ENCODE measurements at places on chromosomes 3 and 15.

DNA sequence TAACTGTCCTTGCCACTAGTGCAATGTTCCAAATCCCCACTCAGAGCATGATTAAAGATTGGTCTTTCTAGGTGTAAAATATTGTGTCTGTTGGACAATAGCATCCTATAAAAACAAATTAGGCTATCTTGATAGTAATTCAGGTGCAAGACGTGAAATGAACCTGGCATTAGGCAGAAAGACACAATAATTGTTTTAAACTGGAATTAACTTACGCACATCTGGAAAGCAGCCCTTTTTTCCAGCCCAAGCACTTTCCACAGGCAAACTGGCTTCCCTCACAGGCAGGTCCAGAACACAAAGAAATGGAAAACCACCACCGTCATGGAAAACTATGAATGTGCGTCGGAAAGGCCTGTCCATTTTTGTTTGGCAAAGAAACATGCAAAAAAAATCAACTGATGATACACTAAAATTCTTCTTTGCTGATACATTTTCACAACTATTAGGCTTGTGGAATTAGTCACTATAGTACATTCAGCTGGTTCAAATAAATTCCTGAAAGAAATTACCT is 474.7 kb upstream of the IL12A start:
- no peak for DNase-seq

DNA sequence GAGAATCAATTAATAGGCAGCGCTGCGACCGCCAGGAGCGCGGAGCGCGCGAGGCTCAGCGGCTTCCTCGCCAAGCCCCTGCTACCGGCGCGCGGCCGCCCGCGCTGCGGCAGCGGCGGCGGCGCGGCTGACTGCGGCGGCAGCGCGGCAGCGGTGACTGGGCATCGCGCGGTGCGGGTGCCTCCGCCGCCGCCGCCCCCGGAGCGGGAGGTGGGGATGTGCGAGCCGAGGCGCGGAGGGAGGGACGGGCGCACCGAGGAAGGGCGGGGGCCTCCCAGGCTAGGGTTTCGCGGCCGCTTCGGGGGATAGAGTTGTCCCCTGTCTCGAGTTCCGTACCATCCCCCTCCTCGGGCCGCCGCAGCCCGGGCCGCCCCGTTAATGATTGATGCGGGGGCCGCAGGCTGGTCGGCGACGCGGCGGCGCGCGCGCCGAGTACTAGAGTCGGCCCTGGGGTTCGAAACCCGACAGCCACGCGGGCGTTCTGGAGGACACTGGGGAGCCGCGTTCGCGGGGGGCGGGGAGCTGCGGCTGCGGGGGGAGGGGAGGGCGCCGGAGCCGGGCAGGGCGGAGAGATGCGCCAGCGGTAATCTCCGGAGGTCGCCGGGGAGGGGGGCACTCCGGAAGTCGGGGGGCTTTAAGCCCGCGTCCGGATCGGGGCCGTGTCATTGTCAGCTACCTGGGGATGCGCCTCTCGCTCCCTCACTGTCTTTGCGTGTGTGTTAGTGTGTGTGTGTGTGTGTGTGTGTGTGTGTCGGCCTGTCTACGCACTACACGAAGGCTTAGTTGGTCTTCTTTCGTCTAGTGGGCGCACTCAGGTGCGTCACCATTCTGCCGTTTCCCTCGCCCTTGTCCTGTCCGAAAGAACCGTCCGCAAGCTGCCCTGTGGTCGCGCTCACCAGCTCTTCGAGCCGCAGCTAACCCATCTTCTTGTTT is at the start of gene PAQR9:
PAQR9 (minus strand) TSS at position 159 of the 933 bp plus-strand sequence. CDS start 338 bp downstream, outside the sequence.
- no peak for DNase-seq

- no peak for DNase-seq
Measured at GRCh38 chr15:28079313-28079969, 19.7 kb downstream of the OCA2 start.

GRCh38 chr3:148962513-148962912 is 28.8 kb upstream of the GYG1 start:
- DNase-seq: no peak

DNA sequence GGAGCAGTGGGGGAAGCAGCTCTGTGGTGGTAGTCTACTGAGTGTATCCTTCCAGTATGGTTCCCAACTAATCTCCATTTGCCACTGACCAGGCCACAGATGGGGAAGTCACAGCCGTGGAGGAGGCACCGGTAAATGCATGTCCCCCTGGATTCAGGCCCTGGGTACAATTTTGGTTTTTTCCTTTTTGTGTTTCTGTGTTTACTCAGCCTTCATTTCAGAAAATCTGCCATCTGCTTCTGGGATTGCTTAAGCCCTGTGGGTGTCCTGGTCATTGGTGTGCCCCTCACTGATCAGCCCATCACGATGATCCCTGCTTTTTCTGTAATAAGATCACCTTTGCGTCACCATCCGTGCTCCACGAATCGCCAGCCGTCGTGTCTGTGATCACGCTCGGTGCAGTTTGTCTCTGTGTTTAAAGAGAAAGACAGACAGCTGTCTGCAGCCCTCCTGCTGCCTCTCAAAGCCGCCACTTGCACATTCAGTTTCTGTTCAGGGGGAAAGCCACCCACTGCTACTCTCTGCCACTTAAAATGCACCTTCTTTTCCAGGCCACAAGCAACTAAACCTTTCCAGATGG is 68.9 kb downstream of the DNASE1L3 start:
- DNase-seq: no peak

- DNase-seq: no peak
Measured at GRCh38 chr3:35528728-35529127, 110.6 kb upstream of the ARPP21 start.

DNA sequence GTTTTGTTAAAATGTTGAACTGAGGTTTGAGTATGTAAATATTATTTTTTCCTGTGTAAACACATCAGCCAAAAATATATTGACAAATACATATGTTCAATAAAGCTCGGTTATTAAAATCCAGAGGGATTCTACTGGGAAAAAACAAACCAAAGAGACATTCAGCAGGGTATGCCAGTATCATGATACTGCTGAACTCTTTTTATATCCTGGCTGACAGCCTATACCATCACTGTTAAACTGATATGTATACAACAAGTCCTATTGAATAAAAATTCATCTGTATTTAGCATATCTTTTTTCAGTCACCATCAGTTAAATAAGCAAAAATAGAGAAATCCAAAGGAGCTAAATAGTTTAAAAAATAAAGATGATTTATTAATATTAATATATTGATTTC is 71.6 kb upstream of the NEO1 start:
- no peak for DNase-seq

- no peak for DNase-seq
Measured at GRCh38 chr3:43025423-43025822, 46.3 kb downstream of the GASK1A start.

DNA sequence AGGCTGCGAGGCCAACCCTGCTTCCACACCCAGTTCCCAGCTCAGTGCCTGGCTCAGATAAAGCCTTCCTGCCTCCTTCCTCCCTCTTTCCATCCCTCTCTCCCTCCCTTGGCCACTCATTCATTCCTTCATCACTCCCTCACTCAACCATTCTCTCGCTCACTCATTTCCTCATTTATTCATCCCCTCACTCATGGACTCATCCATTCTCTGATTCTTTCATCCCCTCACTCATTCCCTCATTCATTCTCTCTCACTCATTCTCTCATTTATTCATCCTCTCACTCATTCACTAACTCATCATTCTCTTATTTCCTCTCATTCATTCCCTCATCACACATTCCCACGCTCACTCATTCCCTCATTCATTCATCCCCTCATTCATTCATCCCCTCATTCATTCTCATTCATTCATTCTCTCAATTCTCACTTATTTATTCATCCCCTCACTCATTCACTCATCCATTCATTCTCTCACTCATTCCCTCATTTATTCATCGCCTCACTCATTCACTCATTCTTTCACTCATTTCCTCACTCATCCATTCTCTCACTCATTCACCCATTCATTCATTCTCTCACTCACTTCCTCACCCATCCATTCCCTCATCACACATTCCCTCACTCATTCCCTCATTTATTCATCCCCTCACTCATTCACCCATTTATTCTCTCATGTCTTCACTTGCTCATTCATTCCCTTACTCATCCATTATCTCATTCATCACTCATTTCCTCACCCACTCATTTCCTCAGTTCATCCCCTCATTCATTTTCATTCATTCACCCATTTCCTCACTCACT is 13.2 kb downstream of the ABTB1 start:
- no peak for DNase-seq

DNA sequence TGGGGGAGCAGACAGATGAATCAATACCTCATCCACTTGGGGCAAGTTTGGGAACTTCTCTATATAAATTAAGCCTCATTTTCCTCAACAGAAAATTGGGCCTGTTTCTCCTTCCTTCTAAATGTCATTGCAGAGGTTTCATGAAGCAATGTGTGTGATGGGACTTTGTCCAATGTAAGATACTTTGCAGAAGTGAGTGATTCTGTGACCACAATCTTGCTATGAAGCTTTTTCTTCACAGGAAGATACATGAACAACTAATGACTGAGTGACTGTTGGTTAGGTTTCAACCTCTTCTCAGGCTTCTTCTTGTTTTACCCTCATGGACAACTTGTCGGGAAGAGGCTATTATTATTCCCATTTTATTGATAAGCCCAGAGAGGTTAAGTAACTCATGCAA is 11.0 kb downstream of the TMEM45A start:
- DNase-seq: no peak

GRCh38 chr3:148208975-148209374 is 488.7 kb upstream of the AGTR1 start:
- DNase-seq: no peak

GRCh38 chr15:31295658-31296057 is 31.0 kb upstream of the KLF13 start:
- DNase-seq: no peak

- no peak for DNase-seq
Measured at GRCh38 chr3:166110102-166110501, 272.9 kb upstream of the BCHE start.

GRCh38 chr15:34810443-34811129 is 15.2 kb upstream of the ACTC1 start:
- no peak for DNase-seq

GRCh38 chr3:159796744-159797143 is 191.9 kb upstream of the IL12A start:
- no peak for DNase-seq

- no peak for DNase-seq
Measured at GRCh38 chr3:151133917-151134450, 48.5 kb downstream of the MED12L start.

DNA sequence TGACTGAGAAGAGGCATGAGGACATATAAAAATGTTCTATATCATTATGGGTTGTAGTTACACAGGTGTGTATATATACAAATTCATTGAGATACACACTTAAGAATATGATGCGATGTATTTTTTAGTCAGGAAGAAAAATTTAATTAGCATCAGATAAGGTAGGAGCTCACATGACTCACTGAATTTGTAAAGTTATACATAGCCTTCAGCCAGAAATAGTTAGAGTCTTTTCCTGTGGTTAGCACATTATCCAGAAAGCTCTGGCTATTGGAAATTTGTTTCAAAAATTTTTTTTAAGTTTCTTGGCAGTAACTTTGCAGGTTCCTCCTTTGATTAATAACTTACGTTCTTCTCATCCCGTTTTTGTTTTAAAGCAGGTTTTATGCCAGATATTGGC is 88.6 kb downstream of the STT3B start:
- no peak for DNase-seq

DNA sequence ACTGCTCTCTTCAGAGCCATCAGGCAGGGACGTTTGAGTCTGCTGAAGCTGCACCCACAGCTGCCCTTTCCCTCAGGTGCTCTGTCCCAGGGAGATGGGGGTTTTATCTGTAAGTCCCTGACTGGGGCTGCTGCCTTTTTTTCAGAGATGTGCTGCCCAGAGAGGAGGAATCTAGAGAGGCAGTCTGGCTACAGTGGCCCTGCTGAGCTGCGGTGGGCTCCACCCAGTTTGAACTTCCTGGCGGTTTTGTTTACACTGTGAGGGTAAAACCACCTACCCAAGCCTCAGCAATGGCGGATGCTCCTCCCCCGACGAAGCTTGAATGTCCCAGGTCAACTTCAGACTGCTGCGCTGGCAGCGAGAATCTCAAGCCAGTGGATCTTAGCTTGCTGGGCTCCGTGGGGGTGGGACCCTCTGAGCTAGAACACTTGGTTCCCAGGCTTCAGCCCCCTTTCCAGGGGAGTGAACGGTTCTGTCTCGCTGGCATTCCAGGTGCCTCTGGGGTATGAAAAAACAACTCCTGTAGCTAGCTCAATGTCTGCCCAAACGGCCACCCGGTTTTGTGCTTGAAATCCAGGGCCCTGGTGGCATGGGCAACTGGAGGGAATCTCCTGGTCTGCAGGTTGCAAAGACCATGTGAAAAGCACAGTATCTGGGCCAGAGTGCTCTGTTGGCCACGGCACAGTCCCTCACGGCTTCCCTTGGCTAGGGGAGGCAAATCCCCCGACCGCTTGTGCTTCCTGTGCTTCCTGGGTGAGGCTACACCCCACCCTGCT is 21.1 kb upstream of the ST6GAL1 start:
- DNase-seq: no peak

DNA sequence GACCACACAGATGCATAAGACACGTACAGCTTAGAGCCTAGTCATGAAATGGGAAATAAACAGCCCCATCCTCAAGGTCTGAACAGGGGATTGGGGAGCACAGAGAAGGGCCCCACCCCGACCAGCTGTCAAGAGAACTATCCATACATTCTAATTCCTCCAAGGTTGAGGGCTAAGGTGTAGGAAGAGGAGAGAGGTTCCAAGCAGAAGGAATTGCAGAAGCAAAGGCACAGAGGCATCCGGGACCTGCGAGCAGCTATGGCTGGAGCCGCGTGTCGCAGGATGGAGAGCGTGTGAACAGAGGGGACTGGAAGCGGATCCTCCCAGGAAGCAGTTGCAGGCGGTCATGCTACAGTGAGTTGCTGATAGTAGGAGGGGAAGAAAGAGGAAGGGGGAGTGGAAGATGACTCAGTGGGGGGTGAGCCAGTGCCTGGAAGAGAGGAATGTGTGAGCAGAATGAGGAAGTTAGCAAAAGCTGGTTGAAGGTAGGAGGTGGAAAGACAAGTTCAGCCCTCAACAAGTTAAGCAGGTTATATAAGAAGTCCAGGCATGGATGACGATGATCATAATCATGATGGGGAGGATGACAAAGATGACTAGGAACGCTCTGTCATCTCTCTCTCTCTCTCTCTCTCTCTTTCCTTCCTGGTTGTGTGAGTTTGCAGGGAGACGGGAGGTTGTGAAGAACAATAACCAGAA is 89.7 kb downstream of the LIPC start:
- no peak for DNase-seq

DNA sequence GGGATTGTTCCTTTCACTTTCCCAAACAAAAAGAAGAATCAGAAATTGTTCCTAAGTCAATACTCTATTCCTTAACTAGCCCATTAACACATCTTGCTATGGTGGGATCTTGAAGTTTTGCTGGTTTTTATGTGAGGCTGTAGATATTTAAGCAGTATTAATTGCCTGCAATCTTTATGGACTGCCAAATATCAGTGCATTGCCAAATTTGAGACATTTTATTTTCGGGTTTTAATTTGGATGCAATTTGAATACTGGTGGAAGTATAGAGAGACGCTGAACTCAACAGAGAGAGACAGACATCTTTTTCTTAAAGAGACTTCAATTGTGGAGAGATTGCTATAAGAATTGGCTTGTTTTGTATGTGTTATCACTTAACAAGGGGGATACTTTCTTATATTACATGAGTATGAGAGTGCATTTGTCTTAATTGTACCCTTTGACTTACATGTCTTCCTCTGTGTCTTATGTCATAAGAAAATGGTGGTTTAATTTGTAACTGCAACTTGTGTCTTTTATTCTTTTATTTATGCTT is 10.0 kb downstream of the CADM2 start:
- no peak for DNase-seq

- no peak for DNase-seq
Measured at GRCh38 chr3:116124166-116124565, 321.1 kb downstream of the LSAMP start.

Measured in SHP77 (cell line).